ENCODE measurements at places on chromosomes 2 and 18.

DNA sequence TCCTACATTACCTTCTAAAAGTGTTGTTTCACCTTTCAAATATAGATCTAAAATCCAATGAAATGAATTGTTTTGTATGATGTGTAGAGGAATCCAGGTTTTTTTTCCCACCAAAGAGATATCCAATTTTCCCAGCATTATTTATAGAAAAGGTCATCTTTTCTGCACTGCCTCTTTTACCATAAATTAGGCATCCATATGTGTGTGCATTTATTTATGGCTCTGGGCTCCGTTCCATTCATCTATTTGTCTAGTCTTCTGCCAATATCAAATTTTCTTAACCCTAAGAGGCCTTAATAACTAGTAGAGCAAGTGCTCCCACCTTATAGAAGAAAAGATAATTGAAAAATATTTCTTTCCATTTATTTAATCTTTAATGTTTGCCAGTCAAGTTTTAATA, 88.3 kb downstream of the ATAD2B start:
- no peak for DNase-seq

DNA sequence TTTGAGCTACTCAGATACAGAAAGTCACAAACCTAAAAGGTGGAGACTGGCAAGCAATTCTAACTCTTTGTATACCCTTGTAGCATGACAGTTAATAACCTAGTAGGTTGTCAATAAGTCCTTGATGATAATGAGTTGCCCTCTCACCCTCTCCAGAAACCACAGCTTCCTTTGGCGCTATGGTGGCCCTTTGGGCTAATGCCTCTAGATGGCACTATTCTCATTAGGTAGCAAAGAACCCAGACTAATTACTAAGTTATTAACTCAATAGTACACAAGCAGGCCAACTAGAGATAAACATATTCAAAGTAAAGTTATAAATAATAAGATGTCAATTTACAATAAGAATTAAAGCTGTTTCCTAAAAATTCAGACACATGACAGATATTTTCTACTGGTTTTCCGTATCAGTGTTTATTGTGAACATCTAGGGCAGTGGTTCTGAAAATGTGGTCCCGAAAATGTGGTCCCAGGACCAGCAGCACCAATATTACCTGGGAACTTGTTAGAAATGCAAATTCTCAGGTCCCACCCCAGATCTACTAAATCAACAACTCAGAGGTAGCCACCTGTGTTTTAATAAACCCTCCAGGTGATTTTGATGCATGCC, 41.1 kb downstream of the LDAH start:
- DNase-seq: peak; percentile 28

- no peak for DNase-seq
Measured at GRCh38 chr2:97664636-97664970, 759 bp upstream of the ACTR1B start.

GRCh38 chr2:231722721-231723307, 14.5 kb downstream of the PTMA start:
- DNase-seq: no peak

DNA sequence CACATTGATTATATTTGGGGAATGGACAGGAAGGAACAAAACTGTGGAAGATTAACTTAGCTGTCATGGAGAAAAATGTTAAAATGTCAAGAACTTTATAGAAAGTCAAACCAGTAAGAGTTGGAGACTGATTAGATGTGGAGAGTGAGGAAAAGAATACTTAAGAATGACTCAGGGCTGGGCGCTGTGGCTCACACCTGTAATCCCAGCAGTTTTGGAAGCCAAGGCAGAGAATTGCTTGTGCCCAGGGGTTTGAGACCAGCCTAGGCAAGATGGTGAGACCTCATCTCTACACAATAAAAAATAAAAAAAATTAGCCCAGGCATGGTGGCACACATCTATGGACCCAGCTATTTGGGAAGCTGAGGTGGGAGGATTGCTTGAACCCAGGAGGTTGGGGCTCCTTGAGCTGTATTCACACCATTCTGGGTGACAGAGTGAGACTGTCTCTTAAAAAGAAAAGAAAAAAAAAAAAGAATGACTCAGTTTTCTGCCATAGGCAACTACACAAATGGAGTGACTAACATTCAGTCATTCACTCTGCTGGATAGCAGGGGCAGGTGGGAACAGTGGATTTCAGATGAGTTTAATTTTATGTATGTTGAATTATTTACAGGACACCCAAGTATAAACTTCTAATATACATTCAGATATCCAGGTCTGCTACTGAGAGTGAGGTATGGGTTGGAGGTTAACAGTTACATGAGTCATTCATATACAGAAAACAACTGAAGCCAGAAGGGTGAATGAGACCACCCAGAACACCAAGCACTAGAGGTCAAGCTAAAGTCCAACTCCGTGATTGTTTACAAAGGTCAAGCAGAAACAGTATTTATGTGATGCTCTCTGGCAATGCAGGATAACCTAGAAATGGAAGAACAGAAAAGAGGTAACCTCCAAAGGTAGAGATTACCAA, 33.9 kb downstream of the ORC2 start:
- DNase-seq: no peak

GRCh38 chr2:3121601-3122000, 256.0 kb downstream of the EIPR1 start:
- no peak for DNase-seq

- no peak for DNase-seq
Measured at GRCh38 chr2:133680343-133681049, 112.2 kb upstream of the NCKAP5 start.

DNA sequence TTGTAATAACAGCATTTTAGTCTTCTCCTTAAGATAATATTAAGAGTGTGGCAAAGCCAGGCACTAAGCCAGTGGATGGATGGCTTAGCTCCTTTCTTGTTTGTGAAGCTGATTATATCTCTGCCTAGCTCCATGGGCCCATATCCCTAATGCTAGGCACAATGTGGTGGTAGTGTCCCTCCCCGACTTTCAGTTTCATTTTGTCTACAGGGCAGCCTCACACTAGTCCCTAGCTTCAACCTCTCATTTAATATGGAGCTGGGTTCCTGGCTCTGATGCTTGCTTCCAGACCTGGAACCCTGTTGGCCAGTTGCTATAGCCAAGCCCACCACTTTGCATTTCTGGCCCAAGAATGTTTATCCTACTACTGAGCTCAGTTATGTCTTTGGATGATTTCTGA, 437.0 kb upstream of the MEIS1 start:
- no peak for DNase-seq

GRCh38 chr2:138620431-138620830, 118.9 kb downstream of the SPOPL start:
- no peak for DNase-seq

- DNase-seq: no peak
Measured at GRCh38 chr2:150110548-150110947, 376.9 kb downstream of the RND3 start.

All from activated CD4-positive, alpha-beta T cell treated with anti-CD3 and anti-CD28 coated beads, Interleukin-2, amount 50 U/mL, for 48 hours (primary cell).